ENCODE measurements at places on chromosomes 7 and 10.

DNA sequence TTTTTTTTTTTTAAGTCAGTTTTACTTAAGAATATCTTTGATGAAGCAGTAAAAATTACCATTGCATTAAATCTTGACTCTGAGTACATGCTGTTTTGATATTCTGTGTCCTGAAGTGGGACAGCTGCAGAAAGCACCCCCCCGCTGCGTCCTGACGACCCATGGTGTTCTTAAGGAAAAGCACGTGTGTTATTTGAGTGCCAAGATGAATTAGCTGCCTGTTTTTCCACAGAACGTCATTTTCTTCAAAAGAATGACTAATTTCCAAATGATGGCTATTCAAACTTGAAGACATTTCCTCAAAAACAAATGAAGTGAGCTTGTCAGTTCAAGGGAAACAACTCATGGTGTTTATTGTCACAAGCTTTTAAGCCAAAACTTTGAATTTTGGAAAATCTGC is 45.9 kb downstream of the CREM start:
- DNase-seq: no peak

DNA sequence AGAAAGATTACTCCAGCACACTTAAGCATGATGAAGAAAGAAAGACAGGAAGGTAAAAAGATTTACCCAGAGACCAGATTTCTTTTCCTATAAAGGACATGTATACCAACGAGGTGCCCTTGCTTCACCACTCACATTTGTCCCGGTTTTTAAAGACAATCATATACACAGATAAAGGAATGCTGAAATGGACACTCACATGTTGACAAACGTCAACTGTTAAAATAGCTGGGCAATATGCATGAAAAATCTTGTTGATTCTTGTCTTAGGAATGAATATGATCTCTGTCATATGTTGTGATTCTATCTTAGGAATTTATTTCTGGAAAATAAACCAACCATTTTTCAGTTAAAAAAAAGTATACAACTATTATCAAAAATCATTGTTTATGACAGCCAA is 158.2 kb downstream of the SRPK2 start:
- no peak for DNase-seq

GRCh38 chr7:142352543-142352942 is 94.7 kb upstream of the PRSS58 start:
- no peak for DNase-seq

GRCh38 chr10:49751636-49752510 is 10.2 kb downstream of the OGDHL start:
- no peak for DNase-seq

- no peak for DNase-seq
Observed at GRCh38 chr7:134903073-134903790, 83.1 kb upstream of the AGBL3 start.

- DNase-seq: no peak
Observed at GRCh38 chr7:35355199-35355598, 101.3 kb upstream of the TBX20 start.

GRCh38 chr7:135514856-135515255 is 5.0 kb upstream of the CNOT4 start:
- DNase-seq: no peak

DNA sequence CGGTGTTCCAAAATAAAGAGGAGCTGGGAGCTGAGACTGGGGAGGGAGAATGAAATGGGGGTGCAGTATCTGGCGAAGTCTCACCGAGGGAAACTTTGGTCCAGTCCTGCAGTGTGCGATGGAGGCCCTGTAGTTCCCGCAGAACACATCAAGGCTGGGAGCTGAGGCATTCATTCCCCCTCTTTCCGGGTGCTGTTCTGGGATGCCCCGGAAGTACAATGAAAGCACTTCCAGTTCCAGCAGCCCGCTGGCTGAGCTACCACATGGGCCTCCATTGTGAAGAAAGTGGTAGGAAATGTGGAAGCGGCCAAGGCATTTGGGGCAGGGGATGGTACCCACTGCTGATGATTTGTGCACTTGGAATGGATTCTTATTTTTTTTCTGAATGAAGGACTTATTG is 560.7 kb downstream of the GLRX3 start:
- DNase-seq: no peak

GRCh38 chr7:2566890-2567678 is 8.3 kb downstream of the IQCE start:
- DNase-seq: no peak

GRCh38 chr10:74460812-74461211 is 309.8 kb downstream of the ADK start:
- no peak for DNase-seq

DNA sequence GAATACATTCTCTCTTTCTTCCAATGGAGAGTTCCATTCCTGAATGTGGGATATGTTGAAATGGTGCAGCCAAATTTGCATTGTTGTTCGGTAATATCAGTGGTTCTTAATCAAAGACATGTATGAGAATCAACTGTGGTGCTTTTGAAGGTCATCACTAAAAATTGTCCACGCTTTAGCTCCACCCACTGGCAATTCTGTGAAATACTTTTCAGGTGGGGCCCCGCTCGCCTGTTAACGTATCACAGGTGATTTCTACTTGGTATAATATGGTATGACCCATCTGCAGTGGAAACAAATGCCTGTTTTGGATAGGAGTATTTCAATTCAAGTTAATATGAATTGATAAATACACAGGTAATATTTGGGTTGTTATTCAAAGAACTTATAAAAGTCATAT is 178.4 kb downstream of the NSUN6 start:
- no peak for DNase-seq

GRCh38 chr10:63576501-63576900 is 55.3 kb downstream of the REEP3 start:
- DNase-seq: no peak

All from stimulated activated CD8-positive, alpha-beta memory T cell treated with anti-CD3 and anti-CD28 coated beads, Interleukin-7, amount 100 ng/mL, for 48 hours (primary cell).